RKO (cell line): ENCODE measurements at places on chromosomes 1 and 21.

GRCh38 chr1:230808281-230808872 is 59.9 kb downstream of the C1orf198 start:
- DNase-seq = no peak

DNA sequence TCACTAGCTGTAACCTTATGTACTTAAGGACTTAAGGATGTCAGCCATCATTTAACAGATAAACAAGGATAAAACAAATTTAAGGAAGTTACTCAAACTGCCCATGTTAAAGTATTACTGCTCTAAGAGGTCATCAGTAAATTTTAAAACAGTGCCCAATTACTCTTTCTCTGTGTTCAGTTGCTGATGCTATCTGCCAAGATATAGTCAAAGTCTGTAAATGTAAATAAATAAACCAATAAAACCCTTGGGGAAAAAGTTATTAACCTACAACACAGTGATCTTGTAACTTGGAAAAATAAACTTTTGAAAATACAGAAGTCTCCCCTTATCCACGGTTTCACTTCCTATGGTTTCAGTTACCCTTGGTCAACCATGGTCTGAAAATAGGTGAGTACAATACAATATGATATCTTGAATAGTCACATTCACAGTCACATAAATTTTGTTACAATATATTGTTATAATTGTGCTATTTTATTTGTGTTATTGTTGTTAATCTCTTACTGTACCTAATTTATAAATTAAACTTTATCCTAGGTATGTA is 501.8 kb downstream of the LMO4 start:
- DNase-seq = no peak

GRCh38 chr1:10673109-10673711 is 123.2 kb downstream of the CASZ1 start:
- no peak for DNase-seq

- peak; percentile 28 for DNase-seq
Measured at GRCh38 chr1:93770640-93771039, 89.0 kb upstream of the BCAR3 start.

DNA sequence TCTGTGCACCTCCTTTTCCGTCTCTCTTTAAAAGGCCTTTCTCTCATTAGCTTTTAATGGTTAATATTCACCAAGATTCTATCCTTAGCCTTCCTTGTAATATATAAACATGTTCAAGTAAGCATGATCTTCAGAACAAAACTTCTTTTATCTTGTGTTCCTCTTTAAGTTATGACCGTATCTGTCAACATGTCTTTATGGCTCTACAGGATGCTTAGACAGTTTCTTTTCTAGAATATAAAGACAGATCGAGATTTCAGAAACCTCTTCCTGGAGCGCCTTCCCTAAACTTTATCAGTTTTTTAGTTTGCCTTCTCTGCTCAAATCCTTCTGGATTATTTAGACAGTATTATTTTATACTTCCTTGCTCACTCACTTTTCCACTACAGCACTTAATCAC is 7.2 kb downstream of the RO60 start:
- no peak for DNase-seq

GRCh38 chr1:174007851-174008250 is 14.3 kb downstream of the RC3H1 start:
- peak; percentile 21 for DNase-seq

DNA sequence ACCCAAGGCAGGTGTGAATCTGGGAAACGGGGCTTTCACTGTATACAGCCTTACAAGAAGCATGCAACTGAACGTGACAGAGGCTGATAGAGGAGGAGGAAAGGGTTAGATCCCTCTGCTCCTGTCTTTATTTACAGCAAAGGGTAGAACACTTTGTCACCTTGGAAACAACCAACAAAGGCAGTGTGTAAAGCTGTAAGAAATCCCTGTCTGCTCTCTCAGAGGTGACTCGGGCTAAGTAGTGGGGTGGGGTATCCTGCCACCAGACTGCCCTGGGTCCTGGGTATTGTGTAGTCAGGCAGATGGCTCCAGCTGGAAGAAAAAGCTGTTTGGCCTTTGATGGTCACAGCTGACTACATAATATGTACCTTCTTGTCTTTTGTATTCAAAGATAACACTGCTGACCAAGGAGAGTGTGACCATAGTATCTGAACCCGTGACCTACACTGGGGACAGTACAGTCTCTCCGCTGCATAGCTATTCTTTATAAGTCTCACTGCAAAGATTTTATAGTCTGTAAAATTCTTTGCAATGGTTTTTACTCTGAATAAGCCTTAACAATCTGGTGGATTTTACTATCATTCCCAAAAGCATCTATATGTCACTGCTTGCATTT is 22.1 kb upstream of the POU2F1 start:
- DNase-seq = no peak

DNA sequence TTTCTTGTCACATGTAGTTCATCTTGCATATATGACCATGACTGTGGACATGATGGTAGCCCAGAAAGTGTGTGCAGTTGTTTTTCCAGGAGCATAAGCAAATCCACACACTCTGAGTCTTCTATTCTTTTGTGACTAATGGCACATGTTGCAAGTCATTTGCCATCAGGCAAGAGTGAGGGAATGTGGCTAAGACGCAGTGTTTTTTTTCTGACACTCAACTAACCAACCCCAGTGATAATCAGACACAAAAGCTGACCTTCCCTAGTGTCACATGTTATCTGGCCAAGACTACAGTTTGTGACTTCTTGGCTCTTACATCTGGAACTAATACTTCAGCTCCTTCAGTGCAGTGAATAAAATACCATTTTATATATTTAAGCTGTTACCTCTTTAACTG is 108.8 kb downstream of the ITSN1 start:
- peak; percentile 12 for DNase-seq

- no peak for DNase-seq
Measured at GRCh38 chr1:179058487-179059483, 23.1 kb upstream of the TOR3A start.

DNA sequence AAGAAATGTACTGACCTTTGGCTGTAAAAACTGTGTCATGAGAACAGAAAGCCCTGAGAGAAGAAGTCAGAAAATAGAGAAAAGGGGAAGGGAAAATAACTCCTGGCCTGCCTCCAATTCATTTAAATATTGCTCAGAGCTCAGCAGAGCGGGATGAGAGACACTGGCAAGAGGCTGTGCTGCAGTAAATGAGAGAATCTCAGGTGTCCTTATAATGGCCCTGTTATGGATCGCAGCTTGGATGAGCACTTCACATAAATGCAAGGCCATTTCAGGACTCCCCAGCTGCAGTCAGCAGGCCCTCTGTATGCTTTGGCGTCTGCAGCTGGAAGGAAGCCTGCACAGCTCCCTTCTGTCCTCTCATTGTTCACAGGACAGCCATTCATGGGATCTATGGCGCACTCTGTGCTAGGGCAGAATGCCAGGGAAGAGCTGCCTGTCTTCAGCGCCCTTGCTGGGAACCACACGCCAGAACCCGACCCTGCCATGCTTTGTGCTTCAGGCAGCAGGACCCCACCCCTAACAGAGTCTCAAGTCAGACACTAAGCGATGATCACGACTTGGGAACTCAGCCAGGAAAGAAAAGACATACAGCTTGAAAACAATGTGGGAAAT is 20.7 kb upstream of the ABCB10 start:
- DNase-seq = no peak

- no peak for DNase-seq
Measured at GRCh38 chr1:92843046-92843423, 11.2 kb downstream of the RPL5 start.

GRCh38 chr21:33268737-33269441 is 2.7 kb downstream of the IL10RB start:
- DNase-seq = no peak

GRCh38 chr1:27519331-27520258 is 29.6 kb upstream of the WASF2 start:
- no peak for DNase-seq

DNA sequence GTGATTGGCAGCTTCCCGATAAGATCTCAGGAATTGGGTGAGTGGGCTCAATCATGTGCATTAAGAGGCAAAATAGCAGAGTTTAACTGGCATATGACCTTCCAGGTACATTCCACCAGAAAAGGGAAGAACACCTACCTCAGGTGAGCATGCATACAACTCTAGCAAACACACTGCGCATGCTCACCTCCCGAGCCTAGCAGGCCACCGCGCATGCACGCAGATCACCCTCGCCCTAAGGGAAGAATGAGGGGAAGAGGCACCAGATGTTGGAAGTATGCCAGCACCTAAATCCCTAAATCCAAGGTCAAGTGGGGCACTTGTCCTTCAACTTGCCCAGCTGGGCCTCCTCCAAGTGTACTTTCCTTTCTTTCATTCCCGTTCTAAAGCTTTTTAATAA is 23.6 kb upstream of the CBR3 start:
- DNase-seq = no peak

DNA sequence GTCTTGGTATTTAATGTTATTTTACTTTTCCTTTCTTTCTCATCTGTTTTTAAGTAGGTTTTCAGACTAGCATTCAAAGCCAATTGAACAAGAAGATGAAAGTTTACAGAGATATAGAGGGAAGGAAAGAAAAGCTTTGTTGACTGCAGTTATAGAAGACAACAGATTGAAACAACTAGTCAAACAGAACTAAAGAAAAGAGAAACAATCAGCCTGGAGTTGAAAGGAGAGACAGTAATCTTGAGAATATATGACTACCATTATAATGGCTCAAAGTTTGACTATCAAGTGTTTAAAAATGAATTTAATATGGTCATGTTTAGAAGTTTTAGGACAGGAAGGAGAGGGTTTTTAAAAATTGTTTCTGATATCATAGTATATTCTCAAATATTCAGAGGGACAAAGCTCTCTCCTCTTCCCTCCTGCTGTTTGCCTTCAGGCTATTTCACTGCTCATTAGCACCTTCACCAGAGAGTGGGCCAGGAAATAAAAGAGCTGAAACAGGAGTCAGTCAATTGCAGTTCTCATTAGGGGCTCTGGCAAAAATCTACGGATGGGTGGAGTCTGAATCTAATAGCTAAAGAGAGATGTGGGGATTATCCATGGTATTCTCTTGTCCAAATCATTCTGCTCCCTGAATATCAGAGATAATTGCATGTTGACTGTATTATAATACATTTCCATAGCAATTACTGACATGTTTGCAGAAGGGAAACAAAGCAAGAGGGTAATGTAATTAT is 577.8 kb downstream of the BRINP3 start:
- DNase-seq = no peak

DNA sequence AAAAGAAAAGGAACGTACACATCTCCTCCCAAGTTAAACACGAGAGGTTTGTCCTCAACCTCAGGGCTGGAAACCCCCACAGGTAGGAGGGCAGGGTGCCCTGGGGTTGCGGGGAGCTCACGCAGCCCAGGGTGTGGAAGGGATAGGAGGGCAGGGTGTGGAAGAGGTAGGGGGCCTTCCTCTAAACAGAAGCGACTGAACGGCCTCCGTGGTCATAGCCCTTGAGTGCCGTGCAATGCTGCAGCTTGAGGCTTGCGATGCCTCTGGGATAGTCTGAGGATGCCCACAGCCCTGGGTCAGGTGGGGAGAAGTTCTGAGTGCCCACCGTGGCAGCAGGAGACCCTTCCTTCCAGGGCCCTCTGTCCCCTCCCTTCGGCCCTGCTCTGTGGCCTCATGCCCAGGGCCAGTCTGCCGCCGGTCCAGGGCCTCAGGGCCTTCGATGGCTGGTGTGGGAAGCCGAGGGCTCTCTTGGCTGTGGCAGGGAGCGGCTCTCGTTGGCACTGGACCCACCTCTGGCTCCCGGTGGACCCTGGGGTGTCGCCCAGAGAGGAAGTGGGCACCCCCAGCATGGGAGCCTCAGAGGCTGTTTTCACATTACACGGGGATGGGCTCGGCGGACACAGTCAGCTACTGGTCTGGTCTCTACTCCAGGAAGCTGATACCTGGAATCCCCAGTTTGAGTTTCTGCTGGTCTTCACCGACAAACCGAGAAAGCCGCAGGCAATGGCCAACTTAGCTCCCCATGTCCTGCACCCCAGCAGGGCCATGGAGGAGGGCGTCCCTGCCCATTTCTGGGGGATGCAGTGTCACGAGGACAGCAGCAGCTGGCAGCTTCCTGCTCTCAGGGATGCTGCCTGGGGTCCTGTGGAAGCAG is 6.4 kb upstream of the CDK11B start:
- DNase-seq = no peak

GRCh38 chr21:46604329-46604974 is 430 bp downstream of the S100B start:
- no peak for DNase-seq

- no peak for DNase-seq
Measured at GRCh38 chr1:49106445-49106844, 329.8 kb upstream of the BEND5 start.

GRCh38 chr1:41404308-41404761 is 43.1 kb downstream of the FOXO6 start:
- peak; percentile 48 for DNase-seq

- no peak for DNase-seq
Measured at GRCh38 chr1:212226467-212226866, 58.7 kb upstream of the PPP2R5A start.

- DNase-seq = no peak
Measured at GRCh38 chr1:165886983-165887382, 59.6 kb downstream of the UCK2 start.

GRCh38 chr1:9080705-9081291 is 11.4 kb upstream of the SLC2A5 start:
- no peak for DNase-seq

DNA sequence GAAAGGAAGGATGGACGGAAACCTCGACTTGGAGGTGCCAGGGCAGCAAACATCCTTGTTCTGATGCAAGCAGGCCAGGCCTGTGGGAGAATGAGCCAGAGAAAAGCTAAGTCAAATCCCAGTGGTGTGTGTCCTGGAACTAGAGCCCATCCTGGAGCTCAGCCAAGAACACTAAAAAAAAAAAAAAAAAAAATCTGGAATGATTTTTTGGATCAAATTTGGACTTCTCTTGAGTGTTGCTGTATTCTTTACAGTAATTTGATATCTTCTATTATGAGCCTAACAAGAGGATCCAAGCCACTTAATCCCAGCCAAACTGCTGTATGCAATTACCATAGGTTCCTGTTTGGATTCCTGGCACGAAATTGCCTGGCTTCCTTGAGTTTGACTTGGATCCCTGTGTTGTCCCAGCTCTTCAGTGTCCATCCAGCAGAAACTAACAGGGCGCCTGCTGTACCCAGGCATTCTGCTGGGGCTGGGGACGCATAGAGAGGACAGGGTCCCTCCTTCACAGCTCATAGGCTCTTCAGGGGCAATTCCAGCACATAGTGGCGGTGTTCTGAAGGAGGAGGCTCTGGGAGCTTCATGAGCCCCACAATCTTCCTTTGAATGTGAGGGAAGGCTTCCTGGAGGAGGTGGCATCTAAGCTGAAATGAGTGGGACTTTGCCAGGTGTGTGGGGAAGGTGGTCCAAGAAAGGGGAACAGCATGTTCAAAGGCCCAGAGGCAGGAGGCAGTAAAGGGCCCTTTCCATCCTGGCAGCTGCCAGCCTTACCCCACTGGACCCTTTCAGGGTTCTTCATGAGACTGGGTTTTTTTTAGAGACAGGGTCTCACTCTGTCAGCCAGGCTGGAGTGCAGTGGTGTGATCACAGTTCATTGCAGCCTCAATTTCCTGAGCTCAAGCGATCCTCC is 24.7 kb downstream of the EPHX1 start:
- no peak for DNase-seq

- no peak for DNase-seq
Measured at GRCh38 chr1:234842726-234843641, 233.0 kb upstream of the IRF2BP2 start.

GRCh38 chr1:175887981-175888428 is 144.6 kb upstream of the TNR start:
- peak; percentile 67 for DNase-seq
